ENCODE measurements at places on chromosomes 16 and 17.
A peak's percentile ranks its signal among the peaks of the same experiment; 100 is the strongest.

GRCh38 chr17:64221679-64222078 lies 41.4 kb downstream of the TEX2 start:
- no peak for DNase-seq

DNA sequence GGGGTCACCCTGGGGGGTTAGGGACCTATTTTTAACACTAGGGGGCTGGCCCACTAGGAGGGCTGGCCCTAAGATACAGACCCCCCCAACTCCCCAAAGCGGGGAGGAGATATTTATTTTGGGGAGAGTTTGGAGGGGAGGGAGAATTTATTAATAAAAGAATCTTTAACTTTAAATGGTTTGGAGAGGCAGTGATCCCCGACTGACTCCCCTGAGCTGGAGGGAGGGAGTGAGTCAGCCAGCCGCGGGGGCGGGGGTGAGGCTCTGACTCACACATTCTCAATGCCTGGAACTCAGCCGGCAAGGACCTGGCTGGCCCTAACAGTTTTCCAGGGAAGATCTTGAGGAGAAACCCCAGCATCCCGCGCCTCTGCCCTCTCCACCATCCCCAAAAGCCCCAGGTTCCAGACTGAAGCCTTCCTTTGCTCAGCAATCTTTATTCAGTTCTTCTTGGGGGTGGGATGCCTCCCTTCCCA lies 1.5 kb downstream of the HCFC1R1 start:
- DNase-seq = peak; percentile 78

GRCh38 chr17:53896047-53896446 lies 73.3 kb downstream of the KIF2B start:
- DNase-seq = no peak

- DNase-seq = no peak
Observed at GRCh38 chr16:17125671-17126070, 345.1 kb downstream of the XYLT1 start.

DNA sequence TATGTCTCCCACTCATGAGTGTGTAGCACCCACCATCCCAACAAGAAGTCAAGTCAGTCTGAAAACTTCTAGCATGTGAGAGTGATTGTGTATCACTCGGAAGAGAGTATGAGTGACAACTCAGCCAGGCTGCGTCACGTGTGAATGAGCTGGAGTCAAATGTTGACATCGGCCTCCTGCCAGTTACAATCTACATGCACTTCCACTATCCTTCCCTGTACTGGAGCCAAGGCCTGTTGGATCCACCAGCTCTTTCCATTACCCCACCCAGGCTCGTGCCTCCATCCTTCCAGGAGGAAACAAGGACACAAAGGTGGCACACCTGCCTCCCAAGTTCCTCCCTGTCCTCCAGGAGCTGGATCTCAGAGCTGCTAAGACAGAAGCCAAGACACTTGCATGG lies 64.5 kb downstream of the ASIC2 start:
- DNase-seq = no peak

DNA sequence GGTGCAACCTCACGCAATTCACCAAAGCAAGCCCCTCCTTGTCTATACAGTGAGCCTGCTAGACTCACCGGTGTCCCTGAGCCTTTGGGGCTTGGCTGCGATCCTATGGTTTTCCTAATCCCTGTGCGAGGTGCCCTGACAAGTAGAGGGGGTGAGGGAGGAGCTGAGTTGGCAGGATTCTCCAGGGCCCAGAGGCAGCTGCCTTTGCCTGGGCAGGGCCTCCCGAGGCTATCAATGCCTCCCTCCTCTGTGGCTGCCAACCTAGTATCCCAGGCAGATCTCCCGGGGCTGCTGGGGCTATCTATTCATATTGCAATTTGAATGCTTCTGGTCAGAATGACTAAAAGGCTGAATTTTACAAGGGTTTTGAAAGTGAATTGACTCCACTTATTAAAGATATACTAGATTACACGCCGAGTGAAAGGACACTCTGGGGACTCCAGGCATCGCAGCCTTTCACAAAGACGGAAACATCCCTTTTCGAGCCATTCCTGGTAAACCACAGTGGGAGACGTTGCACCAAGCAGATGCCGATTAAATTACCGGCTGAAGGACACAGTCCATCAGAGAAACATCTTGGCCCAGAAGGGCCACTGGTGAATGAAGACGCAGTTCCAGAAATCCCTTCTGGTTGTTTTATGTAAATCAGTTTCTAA lies 11.3 kb upstream of the PITPNM3 start:
- no peak for DNase-seq

- no peak for DNase-seq
Observed at GRCh38 chr17:19017804-19018599, 13.4 kb upstream of the FAM83G start.

DNA sequence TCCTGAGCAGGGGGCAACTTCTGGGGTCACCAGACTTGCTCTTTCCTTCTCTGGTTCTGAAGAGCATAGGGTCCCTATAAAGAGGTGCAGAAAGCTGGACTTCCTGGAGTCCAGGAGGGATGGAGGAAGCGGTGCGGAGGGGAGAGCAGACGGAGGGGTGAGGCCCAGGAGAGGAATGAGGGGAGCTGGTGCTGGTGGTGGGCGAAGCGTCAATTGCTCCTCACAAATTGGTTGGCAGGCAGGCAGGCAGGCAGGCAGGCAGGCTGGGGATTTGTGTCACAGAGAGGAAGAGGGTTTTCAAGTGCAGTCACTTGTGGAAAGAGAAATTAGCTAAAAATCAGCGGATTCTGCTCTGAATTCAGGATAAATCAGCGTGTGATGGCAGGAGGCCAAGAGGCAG lies 133.7 kb upstream of the CDC42EP4 start:
- DNase-seq = no peak

GRCh38 chr17:4536742-4537411 lies 18.3 kb downstream of the MYBBP1A start:
- DNase-seq = no peak
